Stimulated activated CD8-positive, alpha-beta memory T cell treated with anti-CD3 and anti-CD28 coated beads, Interleukin-12 subunit alpha, Interleukin-12 subunit beta, amount 100 ng/mL, for 4 hours (primary cell): ENCODE measurements at places on chromosomes 5 and 9.

DNA sequence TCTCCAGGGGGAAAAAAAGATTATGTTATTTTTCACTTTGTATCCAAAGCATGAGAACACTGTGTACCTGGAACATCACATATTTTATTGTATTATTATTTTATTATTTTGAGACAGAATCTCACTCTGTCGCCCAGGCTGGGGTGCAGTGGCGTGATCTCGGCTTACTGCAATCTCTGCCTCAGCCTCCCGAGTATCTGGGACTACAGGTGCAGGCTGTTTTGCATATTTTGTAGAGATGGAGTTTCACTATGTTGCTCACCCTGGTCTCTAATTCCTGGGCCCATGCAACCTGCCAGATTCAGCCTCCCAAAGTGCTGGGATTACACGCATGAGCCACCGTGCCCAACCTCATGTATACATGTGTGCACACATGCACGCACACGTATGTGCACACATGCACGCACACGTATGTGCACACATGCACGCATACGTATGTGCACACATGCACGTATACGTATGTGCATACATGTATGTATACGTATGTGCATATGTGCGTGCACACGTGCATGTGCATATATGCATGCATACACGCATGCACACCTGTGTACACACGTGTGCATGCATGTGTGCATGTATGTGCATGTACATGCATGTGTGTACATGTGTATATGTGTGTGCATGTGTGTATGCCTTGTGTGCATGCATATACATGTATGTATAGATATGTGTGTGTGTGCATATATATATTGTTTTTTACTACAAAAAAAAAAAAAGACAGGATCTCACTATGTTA is 9.5 kb upstream of the UGCG start:
- DNase-seq = no peak

GRCh38 chr5:172106511-172107356 is 81.3 kb downstream of the STK10 start:
- peak; percentile 50 for DNase-seq

- DNase-seq = no peak
Observed at GRCh38 chr9:105257809-105258208, 13.4 kb downstream of the SLC44A1 start.

DNA sequence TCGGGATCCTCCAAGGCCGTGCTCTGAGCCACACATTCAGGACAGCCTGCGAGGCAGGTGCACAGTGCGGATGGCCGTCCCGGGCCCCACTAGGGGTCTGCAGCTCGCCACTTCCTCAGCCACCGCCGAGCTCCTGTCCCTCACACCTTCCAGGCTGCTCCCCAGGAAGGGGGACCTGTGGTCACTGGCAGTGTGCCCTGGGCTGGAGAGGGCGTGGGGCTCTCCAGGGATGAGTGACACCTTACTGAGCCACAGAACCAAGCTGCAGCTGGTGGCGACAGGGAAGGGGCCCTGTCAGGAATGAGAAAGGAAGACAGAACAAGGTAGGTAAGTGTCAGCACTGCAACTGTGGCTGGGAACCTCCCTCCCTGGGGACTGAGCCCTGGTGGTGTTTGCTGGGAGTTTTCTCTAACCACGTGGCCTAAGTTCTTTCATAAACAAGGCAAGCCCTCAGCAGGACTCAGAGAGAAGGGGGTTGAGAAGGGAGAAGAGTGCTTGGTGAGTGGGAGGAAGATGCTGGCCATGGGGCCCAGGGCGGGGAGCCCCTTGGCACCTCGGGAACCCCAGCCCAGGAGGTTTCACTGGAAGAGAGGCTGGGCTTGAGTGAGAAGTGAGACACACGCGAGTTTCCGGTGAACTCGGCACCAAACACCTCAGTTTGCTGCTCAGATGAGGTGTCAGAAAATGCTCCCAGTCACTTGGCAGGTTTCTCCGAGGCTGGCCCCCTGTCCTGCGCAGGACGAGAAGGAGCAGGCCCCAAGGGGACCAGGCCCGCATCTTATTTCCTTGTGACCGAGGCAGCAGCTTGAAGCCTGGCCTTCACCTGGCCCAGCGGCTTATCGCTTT is 5.2 kb downstream of the IL13 start:
- DNase-seq = no peak

GRCh38 chr5:111119221-111119620 is 27.1 kb downstream of the WDR36 start:
- DNase-seq = no peak

- peak; percentile 57 for DNase-seq
Observed at GRCh38 chr5:179166886-179167841, 107.0 kb downstream of the ZNF354C start.

- no peak for DNase-seq
Observed at GRCh38 chr9:114270120-114270975, 52.5 kb upstream of the ORM1 start.

DNA sequence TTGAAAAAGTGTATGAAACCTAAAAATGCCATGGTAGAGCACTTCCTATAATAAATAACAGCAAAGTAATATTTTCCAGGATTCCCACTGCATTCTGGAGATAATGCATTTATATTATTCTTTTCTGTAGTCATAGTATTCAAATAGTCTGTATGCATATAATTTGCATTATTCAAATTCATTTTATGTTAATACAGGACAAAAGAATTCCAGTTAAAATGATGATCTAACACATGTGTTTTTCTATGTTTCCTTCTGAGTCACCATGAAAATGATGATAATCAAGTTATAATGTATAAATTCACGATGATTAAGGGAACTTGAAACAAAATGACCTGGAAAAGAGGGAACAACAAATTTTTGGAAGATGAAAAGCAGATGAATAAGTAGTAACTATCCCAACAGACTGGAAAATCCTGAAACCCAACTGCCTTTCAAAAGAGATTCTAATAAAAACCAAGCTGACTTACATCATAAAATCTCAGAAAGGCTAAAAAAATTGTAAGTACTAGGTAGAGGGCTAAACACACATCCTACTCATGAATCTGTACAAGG is 358.6 kb upstream of the PAPPA start:
- no peak for DNase-seq

DNA sequence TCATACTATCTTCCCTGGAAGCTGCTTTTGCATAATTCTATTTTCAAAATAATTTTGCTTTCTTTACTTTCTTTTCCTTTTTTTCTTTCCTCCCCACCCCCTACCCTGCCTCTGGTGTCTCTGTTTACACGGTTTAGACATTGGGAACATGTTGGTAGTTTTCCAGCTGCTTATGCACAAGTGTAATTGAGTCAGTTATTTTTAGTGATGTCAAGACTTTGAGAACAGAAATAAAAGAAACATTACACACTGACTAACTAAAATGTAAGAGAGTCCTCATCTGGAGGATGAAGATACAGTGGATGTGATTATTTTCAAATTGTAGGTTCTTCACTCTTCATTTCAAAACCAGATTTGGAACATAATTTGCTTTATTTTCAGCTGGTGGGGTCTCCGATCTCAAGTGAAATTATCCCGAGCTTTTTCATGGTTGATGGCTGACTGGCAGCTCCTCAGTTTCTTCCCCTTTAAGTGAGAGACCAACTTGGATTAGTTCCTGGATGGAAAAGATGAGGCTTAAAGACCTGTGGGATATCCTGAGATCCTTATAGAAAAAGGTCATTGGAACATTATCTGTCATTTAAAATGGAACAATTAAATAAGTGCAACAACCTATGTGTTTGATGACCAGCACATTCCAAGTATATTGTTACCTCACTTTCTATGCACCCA is 154.4 kb upstream of the ZNF462 start:
- no peak for DNase-seq

DNA sequence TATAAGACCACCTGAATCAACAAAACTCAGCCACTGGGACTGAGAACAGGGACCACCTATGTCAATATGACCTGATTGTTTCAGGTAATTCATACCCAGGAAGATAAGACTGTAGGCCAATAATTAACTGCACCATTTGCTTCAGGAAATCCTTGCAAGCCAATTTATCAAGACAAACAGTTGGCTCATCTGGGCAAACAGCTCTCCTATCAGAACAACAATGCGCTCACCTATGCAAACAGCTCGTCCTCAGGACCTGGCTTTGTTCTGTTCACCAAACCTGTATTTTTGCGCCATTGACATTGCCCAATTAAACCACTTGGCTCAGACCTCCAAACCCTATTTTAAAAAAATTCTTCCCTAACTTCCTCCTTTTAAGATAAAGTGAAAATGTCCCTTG is 92.3 kb upstream of the MARCHF11 start:
- no peak for DNase-seq

GRCh38 chr9:114370251-114370967 is 17.4 kb downstream of the AKNA start:
- DNase-seq = no peak

GRCh38 chr5:164020116-164020515 is 514.7 kb downstream of the MAT2B start:
- no peak for DNase-seq

GRCh38 chr9:136804509-136805206 is 3.1 kb upstream of the RABL6 start:
- no peak for DNase-seq

GRCh38 chr5:131812371-131813160 is 15.7 kb upstream of the FNIP1 start:
- DNase-seq = no peak

GRCh38 chr9:88005240-88005639 is 30.9 kb upstream of the CDK20 start:
- no peak for DNase-seq

DNA sequence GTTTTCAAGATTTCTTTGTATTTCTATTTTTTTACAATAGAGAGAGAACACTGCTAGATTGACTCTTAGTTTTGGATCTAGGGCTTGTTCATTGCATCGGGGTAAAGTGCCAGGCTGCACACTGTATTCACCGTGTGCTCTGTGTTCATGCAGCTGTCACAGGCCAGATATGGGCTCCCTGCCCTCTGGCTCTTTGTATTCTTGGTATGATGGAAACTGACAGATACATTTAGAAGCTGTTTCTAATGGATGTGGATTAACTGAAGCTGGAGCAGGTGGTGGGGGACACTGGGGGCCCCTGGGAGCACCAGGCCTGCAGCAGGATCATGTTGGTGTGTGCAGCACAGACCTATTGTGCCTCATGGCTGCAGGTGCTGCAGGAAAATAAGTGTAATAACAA is 28.0 kb downstream of the SLC36A1 start:
- no peak for DNase-seq

DNA sequence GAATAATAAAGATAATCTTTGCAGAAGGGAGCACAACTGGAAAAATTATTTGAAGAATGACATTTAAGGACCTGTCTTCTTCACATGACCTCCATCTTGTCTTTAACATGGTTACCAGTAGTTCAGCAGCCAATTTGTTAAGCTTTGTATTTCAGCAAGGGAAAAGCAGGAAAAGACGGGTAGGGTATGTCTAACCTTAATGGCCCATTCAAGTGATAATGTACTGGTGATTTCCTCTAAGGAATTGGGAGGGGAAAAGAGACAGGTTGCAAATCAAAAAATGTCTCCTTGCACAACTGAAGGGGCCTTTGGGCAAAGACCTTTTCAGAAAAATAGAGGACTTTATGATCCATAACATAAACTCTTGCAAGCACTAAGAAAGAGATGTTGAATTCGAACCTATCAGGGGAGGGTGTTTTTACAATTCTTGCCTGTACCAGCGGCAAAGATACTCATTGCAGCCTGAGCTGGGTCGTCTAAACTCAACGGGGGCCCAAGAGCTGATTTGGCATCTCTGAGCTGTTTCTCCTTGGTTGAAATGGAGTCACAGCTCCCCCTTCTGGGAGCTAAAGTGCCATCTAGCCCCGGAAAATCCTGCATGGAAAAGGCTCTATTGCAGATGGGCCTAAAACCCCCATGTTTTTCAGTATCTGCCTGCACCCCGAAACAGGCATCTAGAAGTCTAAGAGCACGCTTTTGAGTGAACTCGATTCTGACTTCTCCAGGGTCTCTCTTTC is 3.8 kb downstream of the BRINP1 start:
- no peak for DNase-seq

- DNase-seq = no peak
Observed at GRCh38 chr9:109060191-109060590, 46.9 kb upstream of the CTNNAL1 start.

DNA sequence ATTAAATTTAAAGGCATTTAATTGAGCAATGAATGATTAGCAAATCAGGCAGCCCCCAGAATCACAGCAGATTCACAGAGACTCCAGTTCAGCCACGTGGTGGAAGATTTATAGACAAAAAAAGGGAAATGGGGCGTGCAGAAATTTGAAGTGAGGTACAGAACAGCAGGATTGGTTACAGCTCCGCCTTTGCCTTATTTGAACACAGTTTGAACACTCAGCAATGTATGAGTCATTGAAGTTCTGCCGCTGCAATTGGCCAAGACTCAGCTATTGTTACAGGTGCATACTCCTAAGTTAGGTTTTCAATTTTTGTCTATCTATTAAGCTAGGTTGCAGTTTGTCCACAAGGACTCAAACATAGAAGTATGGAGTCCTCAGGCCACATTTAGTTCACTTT is 157.7 kb upstream of the SLC12A2 start:
- DNase-seq = no peak
